Activated CD4-positive, alpha-beta T cell treated with anti-CD3 and anti-CD28 coated beads for 4 hours (primary cell): ENCODE measurements at places on chromosomes 3 and 15.

- no peak for DNase-seq
Observed at GRCh38 chr3:154766765-154767503, 313.2 kb upstream of the MME start.

GRCh38 chr3:49165771-49166751 is at the start of gene CCDC71:
Gene CCDC71, minus strand, starts transcription at chr3:49166331. Its CDS starts 2,123 bp downstream, at chr3:49164208.
- DNase-seq, result peak; percentile 69

DNA sequence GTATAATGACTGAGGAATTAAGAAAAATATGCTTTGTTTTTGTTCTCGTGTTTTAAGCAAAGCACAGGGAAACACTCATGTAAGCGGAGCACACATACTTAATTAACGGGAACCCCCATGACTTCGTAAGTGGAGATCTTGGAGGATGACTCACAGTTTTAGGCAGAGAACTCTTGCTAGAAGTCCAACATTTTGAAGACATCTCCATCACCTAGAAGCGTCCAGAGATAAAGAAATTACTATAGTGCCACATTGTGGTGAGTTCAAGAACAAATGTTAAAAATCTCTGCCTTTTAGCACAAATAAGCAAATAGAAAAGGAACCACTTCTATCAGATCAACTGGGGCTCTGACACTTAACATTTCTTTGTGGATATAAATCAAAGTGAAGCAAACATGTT is 194.1 kb upstream of the ARHGEF26 start:
- DNase-seq, result no peak

GRCh38 chr3:63900459-63900858 is 11.7 kb downstream of the SCAANT1 start:
- no peak for DNase-seq

DNA sequence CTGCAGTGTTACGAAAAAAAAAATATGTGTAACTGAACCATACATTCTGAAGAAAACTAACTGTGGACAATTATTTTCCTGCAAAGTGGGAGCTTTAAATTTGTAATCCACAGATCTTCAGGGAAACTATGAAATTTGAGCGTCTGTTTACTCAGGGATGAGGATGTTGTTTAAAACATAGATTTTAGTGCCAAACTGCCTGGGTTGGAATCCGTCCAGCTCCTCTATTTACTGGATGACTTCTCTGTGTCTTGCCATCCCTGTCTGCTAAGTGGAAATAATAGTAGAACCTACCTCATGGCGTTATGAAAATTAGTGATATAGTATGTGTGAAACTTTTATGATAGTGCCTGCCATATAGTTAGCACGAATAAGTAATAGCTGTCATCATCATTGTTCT is 666.5 kb downstream of the SQOR start:
- no peak for DNase-seq

- no peak for DNase-seq
Observed at GRCh38 chr3:42635111-42635510, 18.4 kb upstream of the ZBTB47 start.

- peak; percentile 57 for DNase-seq
Observed at GRCh38 chr3:69326855-69327300, 59.0 kb downstream of the FRMD4B start.

DNA sequence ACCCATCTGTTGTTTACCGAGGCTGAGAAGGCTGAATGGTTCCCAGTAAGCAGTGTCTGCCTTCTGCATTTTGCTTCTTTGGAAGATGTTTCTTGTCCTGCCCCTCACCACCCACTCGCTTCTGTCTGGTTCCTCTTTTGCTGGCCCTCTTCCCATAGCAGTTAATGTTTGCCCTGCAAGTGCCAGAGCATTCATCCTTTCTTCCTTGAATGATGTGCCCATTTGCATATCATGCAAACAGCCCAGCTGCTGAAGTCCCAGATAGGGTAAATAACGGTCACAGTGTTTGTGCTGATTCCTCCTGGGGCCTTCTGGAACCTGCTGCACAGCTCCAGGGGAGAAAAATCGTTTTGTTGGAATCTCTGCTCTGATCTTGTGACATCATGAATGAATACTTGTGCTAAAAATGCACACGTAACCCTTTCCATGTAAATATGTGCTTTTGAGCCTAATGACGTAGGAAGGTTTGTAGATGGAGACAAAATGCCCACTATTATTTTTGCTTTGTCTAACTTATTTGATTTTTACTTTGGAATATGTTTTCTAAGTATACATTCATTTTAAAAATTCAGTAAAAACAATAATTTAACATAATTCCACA is 381.0 kb downstream of the SOX2 start:
- DNase-seq, result no peak

GRCh38 chr3:39021465-39022285 is 30.1 kb downstream of the SCN11A start:
- DNase-seq, result no peak

GRCh38 chr3:123444744-123445143 is 4.1 kb downstream of the ADCY5 start:
- no peak for DNase-seq

DNA sequence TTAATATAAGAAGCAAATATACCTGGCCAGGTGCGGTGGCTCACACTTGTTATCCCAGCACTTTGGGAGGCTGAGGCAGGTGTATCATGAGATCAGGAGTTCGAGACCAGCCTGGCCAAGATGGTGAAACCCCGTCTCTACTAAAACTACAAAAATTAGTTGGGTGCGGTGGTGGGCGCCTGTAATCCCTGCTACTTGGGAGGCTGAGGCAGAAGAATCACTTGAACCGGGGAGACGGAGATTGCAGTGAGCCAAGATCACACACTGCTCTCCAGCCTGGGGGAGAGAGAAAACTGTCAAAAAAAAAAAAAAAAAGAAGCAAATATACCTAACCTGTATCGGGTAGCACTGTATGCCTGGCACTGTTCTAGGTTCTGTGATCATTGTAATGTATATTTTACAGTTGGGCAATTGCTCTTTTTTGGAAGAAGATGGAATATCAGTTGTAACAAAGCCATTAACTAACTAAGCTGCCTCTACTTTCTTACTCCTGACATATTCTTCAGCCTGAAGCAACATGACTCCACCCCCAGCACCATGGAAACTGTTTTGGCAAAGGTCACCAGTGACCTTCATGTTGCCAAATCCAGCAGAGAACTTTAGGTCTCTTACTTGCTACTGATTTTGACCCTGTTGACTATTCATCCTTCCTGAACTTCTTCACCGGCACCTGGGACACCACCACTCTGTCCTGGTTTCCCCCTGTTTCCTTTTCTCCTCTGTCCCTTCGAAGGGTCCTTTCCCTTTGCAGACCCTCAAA is 203.8 kb downstream of the RPLP1 start:
- DNase-seq, result no peak

- DNase-seq, result no peak
Observed at GRCh38 chr3:39141171-39141995, 12.0 kb downstream of the CSRNP1 start.

GRCh38 chr15:31488437-31489204 is 162.0 kb downstream of the KLF13 start:
- DNase-seq, result peak; percentile 37

GRCh38 chr3:33063651-33064051 is 33.3 kb downstream of the GLB1 start:
- peak; percentile 66 for DNase-seq

DNA sequence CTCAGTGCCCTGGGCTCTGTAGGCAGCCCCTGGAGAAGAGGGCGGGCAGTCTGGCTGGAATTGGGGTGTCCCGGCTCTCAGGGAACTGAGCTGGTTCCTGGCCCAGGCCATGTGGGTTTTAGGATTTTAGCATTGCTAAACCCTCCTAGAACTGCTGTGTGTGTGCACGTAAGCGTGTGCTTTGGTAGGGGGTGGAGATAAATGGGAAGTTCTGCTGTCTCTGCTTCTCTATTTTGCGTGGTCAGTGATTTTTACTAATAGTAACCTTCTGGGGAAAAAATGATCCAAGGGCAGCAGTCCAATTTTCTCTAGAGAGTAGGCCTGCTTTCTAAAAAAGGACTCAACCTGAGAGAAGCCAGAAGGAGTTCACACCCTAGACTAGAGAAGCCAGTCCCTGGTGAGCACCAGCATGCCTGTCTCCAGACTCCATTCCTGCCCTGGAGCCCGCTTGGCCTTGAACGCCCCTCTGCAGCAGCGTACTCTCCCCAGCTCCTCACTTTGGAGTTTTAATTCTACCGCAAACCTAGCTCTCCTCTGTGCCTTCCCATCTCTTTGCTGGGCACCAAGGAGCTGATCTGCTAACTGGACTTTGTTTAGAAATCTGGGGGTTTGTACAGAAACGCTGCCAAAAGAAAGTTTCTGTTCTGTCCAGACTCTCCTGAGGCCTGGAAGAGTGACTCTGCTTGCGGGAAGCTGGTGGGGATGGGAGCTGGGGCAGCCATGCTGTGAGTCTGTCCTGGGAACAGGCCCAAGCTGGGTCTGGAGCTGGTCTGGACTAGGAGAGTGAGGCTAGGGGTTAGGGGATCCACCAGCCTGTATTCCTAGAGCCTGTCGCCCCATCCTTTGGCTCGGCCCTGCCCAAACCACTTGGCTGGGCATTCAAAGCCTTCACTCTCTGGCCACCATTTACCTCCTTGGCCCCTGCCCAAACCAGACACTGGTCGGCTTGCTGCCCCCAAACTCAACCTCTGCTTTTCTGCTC is 19.7 kb downstream of the CORO2B start:
- no peak for DNase-seq
